ENCODE measurements at places on chromosomes 5 and 9. TPM values are rescaled to one million over a fixed set of nuclear protein-coding genes. Genes with fewer than 3 reads are reported as not detected.

CFAP90 gene
- not detected for total RNA-seq

DAB2 gene
- total RNA-seq: 49.9 TPM

C9orf153 gene
- total RNA-seq: not detected

ATP10B gene
- not detected for total RNA-seq

NUTM2G gene
- total RNA-seq: not detected

ADGRD2 gene
- not detected for total RNA-seq

ADAMTS6 gene
- 4.1 TPM for total RNA-seq

REXO4 gene
- total RNA-seq: 15.6 TPM

DNA sequence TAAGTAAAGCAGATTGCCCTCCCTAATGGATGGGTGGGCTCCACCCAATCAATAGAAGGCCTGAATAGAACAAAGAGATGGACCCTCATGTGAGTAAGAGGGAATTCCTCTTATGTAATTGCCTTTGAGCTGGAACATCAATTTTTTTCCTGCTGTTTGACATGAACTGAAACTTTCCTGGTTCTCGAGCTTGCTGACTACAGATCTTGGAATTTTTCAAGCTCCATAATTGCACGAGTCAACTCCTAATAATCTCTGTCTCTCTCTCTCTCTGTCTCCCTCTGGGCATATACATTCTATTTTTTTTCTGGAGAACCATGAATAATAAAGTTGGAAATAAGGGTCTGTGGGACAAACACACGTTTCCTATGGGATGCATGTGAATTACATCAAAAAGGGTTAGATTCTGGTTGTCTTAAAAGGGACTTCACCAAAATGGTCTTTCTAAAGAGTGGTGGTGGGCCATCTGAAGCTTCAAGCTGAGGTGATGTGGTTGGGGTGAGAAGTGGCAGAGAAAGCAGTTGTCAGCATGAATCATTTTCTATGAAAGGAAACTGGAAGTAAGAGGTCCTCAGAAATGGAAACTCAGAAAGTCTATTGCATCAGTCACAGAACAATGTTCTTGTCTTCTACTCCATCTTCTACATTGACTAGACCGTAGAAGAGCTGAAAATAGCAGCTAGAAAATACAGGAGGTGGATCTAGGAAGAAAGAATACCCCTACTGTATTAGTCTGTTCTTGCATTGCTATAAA is 47.0 kb upstream of the HOMER1 start:
- no peak for DNase-seq

- peak; percentile 1 for DNase-seq
These were observed 453.5 kb downstream of the GADD45G start for GRCh38 chr9:90058182-90058763.

GRCh38 chr5:132561601-132562000 is 4.8 kb downstream of the RAD50 start:
- DNase-seq: no peak

DNA sequence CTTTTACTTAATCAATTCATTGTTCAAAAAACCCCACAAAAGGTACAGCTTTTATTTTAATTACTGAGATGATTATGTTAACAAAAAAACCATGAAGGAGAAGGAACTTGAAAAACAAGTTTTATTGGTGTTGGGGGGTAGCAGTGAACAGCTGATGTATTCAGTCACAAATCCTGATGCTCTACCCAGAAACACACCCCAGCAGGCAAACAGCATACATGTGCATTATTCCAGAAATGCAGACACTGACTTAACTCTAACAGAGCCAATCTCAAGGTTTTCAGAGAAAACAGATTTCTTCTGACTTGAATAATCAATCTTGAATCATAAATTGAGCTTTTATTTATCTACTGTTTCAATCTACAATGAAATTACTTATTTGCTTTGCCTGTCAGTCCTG is 175.2 kb downstream of the ZSWIM6 start:
- DNase-seq: no peak

- peak; percentile 11 for DNase-seq
These were observed 119.5 kb downstream of the ANXA1 start for GRCh38 chr9:73270967-73271721.

DNA sequence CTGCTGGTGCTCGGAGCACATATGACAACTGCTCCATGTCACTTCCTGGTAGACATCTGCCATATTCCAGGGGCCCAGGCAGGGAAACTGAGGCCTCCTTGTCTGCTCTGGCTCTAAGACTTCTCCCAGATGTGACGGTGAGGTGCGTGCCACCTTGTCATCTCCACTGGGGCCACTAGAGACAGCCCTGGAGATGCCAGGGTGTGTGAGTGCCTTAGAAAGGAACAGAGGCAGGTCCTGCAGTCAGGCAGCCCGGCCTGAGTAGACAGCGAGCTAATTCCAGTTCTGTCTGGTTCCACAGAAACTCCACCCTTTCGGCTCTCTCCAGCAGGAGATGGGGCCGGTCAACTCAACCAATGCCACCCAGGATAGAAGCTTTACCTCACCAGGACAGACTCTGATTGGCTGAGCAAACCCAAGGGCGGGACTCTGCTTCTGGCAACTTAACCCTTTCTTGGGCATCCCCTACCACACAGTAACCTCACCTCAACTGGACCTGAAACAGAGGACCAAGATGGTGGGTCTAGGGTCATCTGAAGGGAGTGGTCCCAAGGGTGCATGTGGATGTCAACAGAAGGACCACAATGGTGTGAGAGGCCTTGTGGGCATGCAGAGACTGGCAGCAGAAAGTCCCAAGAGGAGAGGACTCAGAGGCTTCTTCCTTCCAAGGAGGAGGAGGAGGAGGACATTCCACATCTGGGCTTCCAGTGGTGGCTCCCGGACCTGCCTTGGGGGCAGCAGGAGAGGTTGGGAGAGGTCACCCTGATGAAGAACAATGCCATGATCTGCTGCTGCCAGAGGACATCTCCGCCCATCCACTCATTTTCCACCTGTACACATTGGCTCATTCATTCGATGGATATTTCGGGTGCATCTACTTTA is 77.7 kb downstream of the RGS3 start:
- peak; percentile 55 for DNase-seq

- peak; percentile 30 for DNase-seq
These were observed 232.8 kb downstream of the TLE1 start for GRCh38 chr9:81456431-81457006.

GRCh38 chr5:80284720-80285119 is 28.9 kb upstream of the SERINC5 start:
- DNase-seq: no peak

- no peak for DNase-seq
These were observed 372.7 kb downstream of the ICE1 start for GRCh38 chr5:5795074-5795771.

GRCh38 chr5:1009359-1010180 is 968 bp downstream of the NKD2 start:
- peak; percentile 45 for DNase-seq

DNA sequence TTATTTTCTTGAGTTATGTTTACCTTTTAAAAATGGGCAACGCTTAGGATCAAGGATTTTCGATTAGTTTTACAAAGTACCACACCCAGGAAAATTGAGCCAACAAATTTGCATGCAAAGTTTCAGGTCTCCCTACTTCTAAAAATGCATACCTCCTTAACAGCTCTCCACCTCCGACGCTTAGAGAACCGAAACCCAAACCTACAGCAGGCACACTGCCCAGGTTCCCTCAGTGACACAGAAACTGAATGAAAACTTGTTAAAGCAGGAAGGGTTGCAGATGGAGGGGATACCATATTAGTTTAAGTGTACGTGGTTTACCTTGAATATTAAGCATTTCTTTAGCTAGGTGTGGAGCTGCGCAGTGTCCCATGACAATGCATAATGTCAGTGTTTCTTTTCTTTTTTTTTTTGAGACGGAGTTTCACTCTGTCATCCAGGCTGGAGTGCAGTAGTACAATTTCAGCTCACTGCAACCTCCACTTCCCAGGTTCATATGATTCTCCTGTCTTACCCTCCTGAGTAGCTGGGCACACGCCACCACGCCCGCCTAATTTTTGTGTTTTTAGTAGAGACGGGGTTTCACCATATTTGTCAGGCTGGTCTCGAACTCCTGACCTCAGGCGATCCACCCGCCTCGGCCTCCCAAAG is 1.6 kb upstream of the SUB1 start:
- DNase-seq: no peak

DNA sequence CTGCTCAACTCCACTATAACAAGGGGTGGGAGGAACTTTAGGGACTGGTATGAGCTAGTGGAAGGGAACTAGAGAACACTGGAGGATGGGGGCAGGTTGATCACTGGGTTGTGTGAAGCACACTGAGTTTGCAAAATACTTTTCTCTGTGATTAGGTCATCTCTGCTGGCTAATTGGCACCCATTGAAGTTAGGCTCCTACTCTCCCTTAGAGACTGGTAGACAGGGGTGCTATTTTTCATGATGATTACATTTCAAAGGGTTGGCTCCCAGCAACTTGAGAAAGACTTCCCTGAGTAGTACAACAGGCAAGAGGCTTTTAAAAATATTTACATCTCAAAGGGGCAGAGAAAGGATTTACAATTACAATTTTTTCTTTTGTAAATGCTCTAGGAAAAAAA is 50.4 kb upstream of the MTAP start:
- DNase-seq: no peak

GRCh38 chr5:54902791-54903473 is 82.5 kb downstream of the ESM1 start:
- no peak for DNase-seq

DNA sequence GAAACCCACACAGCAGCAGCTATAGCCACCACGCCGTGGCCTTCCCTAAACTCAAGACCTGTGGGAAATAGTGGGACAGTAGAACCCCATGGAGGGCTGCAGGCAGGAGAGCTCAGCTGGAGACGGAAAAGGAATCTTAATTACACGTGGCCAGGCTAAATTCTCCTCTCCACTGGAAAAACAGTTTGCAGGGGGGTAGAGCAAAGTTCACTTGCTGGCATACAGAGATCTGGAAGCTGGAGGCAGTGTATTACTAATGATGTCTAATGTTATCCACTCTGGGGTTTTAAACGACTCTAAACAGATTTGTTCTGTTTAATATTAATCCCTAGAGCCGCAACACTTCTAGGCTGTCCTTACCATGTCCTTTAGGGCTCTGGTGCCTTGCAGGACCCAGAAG is 257.1 kb downstream of the SAXO1 start:
- DNase-seq: no peak

DNA sequence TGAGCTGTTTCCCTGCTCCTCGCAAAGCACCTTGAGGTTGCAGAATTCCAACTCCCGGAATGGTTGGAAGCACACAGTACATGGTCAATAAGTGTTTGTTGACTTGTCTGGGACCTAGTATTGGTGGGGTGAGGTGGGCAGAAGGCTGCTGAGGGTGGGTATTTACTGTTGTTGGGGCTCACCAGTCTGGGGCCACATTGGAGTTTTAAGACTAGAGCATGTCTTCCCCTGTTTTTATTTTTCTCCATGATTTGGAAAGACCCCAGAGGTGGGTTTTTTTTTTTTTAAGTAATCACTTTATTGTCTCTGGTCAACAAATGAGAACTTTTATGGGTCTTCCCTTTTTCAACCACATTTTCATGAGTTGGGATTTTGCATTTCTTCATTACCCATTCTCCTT is 55.1 kb downstream of the IRF1 start:
- peak; percentile 25 for DNase-seq

DNA sequence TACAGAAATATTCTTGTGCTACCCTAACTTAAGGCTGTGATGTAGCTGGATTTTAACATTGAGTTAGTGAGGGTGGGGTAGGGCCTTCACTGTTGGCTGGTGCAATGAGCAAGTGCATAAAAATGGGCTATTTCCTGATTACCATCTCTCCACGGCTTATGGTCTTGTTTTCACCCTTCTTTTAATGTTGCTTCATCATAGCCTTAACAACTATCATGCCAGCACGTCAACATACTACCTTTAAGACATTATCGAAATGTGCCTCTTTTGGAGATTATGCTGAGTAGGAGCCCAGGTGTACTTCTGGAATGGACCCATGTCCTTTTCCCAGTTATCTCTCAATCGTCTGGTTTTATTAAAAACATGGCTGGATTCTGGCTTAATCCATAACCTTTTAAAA is 350.9 kb upstream of the ACTBL2 start:
- no peak for DNase-seq

DNA sequence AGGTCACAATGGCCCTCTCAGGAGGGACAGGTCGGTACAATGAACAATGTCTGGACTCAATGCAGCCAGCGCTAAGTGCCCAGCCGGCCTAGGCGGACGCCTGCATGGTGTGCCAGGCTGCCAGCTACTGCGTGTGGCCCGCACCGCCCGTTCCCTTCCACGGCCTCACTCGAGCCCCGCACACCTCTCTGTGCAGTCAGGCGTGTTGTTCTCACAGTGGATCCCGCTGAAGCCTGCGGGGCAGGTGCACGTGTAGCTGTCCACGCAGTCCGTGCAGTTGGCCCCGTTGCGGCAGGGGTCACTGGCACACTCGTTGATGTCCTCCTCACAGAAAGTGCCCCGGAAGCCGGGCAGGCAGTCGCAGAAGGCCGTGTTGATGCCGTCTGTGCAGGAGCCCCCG is 26.7 kb upstream of the SEC16A start:
- DNase-seq: no peak

DNA sequence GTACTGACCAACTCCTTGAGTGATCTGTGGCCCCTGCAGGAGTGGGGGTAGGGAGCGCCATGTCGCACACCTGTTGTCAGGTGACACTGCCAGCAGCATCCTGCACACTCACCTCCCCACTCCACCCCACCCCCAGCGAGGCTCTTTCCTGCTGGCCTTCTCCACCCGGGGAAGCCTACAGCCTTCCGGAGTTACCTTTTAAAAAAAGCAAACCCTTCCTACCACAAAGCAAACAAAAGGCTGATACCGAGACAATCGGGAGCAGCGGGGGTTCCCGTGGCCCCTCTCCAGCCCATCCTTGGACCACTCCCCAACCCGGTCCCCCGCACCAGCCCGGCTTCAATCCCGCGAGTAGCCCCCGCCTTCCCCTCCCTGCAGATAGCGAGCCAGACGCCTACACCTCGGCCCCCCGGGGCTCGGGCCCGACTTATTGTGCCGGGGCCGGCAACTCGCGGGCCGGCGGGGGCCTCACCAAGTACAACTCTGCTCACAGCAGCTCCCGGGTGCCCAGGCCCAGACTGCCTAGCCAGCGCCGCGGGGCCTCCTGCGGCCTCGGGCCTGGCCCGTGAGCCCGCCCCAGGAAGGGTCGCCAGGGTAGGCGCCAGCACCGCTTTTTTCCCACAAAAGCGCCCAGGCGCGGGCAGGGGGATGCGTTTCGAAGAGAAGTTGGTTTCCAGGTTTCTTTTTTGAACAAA is 724 bp downstream of the MACROH2A1 start:
- DNase-seq: peak; percentile 53

Measured in SJSA1 (cell line).